ENCODE measurements at places on chromosomes 6 and 20.

DNA sequence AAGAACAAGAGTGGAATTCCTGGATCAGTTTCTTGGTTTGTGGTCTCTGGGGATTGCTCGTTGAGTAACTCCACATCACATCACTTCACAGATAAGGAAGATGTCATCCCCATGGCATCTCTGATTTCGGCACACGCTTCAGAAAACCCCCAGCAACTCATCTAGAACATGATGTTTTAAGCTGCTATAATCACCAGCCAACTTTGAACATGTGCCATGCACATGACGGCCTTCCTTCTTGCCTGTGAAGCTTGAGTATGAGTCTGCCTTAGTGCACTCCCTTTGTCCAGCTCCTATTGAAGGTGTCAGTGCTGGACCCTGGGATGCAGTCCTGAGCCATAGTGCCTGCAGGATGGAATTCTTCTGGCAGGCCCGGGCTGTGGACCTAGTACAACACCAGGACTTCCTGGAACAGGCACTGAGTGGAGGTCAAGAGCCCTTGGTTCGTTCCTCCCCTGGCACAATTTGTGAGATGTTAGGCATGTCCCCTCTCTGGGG is 231.5 kb upstream of the SUPT3H start:
- peak; percentile 48 for DNase-seq

DNA sequence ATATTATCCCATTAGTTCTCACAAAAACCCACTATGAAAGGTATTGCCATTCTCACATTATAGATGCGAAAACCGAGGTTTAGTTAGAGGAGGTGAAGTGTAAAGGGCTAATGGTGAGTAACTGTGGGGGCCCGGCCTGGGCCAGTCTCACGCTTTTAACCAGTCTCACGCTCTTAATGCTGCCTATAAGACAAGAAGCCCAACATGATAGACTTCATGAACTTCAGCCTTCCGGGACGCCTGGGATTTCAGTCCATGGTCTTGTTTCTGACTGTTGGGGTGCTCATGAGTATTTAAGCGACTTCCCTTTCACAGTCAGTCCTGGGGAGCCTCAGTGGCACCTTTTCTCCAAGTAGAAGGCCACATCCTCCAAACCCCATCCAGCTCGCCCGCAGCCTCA is 31.7 kb downstream of the AGPAT4 start:
- DNase-seq, result no peak

- no peak for DNase-seq
Measured at GRCh38 chr6:56250266-56250665, 2.9 kb upstream of the COL21A1 start.

DNA sequence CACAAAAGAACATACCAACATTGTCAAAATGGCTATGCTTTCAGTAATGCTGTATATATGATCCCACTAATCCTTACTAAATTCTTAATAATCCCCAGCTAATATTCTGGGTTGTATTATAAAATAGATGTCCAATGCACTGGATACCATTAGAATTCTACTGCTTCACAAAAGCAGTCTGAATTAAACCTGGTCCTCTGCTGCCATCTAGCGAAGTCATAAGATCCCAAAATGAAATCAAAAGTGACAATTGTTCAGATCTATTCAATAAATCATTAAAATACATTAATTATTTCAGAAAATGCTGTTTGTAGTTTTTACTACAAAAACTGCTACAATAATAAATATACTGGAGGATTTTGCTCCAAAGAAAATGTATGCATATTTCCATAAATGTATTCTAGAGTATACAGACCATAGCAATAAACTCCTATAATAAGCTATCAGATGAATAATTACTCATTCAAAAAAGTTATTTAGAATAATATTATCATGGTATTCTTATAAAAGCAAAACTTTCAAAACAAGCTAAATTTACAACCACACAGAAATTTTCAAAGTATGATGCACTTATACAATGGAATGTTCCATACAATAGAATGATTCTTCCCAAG is 92.6 kb downstream of the RNGTT start:
- DNase-seq, result peak; percentile 76

- DNase-seq, result no peak
Measured at GRCh38 chr6:78688668-78689067, 178.7 kb upstream of the IRAK1BP1 start.

- no peak for DNase-seq
Measured at GRCh38 chr6:31171931-31172905, 1.7 kb upstream of the POU5F1 start.

GRCh38 chr6:108541843-108542759 is 18.6 kb upstream of the FOXO3 start:
- DNase-seq, result peak; percentile 87

DNA sequence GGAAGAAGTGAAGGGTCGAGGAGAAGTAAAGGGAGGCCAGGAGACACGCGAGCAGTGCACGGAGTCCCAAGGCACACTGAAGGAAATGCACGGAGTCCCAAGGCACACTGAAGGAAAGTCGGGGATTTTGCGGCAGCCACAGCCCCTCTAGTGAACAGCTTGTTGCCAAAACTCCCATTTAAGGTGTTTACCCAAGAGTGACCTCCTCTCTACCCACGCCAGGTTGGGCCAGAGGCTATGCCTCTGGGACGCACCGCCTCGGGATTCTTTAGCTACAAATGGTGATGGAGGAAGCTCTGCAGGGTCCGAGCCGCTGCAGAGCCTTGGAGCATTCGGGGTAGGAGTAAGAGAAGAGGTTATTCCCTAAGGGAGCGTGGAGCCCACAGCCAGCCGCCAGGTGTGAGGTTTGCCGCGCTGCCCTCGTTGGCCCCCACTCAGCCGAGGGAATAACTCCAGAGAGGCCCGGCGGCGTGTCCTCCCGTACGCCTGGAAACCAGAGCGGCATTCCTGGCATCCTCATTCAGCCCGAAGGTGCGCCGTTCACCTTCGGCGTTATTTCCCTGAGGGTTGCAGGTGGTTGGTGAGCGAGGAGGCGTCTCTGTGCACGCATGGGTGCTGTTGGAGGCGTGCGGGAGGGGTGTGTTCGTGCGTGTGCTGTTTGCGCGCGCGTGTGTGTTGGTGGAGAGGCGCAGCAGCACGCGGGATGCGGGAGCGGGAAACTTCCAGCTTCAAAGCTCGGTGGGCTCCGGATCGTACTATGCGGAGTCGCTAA is 3.4 kb upstream of the MAFB start:
- DNase-seq, result no peak

- DNase-seq, result no peak
Measured at GRCh38 chr6:134830194-134830593, 119.7 kb downstream of the ALDH8A1 start.

DNA sequence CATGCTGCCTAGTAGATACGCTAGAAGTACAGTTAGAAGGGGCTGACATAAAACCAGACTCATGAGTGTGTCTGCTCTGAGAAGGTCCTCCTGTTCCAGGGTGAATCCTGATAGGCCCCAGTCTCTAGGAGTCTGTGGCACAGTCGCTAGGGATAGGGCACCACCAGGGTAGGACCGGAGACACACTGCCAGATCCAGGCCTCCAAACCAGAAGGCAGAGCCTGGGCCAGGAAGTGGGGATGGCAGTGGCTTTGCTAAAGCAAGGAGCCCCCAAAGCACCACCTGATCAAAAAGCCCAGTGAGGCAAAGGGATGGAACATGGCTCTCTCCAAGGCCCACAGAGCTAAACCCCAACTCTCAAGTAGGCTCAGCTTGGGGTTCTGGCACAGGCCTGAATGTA is 21.6 kb downstream of the MDGA1 start:
- no peak for DNase-seq

DNA sequence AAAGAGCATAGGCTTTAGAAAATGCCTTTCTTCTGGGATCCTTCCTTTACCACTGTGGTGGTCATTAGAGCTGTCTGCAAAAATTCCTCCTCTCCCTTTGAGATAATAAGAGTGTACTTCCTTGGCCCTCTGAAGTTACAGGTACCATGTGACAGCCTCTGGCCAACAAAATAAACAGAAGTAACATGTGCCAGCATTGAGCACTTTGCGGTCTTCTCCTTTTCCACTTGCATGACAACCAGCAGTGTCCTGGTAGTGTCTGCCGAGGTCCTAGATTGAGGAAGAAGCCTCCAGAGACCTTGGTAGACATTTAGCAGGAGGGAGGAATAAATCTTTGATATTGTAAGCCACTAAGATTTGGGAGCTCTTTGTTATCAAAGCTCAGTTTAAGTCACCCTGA is 87.5 kb upstream of the ARID1B start:
- no peak for DNase-seq

All from astrocyte of the hippocampus (primary cell).